ENCODE measurements at places on chromosomes 4 and X.

DNA sequence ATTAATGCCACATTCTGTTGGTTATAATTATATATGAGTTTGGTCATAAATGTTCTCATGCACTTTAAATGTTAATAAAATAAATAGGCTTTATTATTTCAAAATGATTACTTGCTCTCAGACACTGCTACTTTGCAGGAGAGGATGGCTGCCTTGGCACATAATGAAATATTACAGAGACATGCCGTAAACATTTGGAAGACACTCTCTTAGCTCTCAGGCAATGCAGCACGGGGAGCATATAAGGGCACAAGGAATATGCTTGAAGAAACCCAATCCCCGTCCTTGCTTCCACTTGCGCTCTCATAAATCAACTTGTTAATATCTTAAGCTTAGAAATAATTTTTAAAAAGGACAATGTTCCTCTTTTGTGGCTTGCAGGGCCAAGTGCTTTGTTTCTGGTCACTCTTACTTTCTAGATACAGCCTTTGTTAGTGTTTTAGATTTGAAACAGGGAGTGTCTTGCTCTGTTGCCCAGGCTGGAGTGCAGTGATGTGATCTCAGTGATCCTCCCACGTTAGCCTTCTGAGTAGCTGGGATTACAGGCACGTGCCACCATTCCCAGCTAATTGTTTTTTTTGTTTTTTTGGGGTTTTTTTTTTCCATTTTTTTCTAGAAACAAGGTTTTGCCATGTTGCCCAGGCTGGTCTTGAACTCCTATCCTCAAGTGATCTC, 445.0 kb downstream of the SPRY1 start:
- DNase-seq = no peak

GRCh38 chr4:169202145-169202699, 68.5 kb downstream of the SH3RF1 start:
- DNase-seq = no peak

DNA sequence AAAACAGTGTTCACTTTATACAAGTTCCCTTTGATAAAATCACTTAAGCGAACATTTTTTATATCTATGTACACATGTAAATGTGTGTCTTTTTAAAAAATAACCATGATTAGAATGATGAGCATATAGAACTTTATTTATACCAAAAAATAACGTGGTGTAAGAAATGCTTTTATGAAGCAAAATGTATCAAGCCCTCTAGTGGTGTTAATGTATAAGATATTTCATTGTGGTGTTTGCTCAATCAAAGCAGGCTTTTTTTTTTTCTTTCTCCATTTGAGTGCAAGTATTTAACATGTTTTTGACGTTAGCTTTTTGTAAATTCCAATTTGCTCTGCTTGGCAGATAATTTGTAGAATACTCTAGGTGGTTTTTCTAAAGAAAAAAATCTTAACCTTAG, 2092.4 kb upstream of the TENM3 start:
- no peak for DNase-seq

GRCh38 chr4:143721317-143721716, 20.8 kb upstream of the FREM3 start:
- peak; percentile 46 for DNase-seq

- no peak for DNase-seq
Measured at GRCh38 chrX:148854306-148854705, 353.9 kb downstream of the AFF2 start.

DNA sequence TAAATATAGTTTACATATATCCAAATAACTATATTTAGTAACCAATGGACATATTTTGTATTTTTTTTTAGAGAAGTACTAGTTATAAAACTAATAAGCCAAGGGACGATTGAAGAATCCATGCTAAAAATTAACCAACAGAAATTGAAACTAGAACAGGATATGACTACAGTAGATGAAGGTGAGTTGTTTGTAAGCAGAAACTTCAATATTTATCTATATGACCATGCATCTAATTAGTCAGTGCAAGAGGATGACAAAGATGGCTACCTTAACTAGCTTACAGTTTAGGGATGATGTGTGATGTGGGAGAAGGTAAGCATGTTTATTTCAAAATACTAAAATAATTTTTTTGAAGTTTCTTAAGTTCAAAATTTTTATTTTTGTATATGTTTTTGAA, 57.7 kb downstream of the HPGDS start:
- DNase-seq = no peak

DNA sequence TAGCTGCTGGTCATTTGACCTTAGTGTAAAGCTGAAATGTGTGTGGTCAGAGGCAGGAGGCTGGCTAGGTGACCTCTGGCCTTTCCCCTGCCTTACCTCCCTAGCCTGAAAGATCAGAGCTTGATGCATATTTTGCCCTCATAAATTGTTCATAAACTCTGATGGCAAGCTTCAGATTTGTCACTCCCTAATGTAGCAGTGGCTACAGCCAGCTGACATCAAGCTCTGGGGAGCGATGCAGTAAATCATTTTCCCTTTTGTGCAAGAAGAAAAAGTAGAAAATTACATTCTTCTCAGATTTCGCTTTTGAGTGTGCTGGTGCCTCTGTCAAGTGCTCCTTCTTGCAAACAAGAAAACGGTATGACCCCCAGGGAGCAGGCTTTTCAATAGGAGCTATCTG, 87.7 kb upstream of the MAGEA4 start:
- DNase-seq = no peak

GRCh38 chr4:151841107-151841506, 80.3 kb upstream of the GATB start:
- DNase-seq = no peak

DNA sequence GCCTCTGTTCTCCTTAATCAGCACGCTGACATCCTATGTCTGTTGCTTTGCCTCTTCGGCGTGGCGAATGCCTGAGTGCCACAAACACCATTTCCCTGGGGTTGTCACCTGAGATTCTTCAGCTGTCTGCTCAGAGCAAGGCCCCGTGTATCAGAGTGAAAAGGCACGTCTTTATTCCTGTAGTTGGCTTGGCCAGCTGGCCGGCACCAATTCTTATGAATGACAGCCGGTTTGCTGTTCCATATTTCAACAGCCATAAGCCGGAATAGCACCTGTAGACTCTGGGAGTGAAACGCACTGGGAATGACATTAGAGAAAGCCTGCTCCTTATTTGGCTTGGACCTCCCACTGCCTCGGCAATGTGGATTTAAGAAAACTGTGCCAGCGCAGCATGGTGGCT, 89.3 kb downstream of the MGST2 start:
- DNase-seq = no peak

DNA sequence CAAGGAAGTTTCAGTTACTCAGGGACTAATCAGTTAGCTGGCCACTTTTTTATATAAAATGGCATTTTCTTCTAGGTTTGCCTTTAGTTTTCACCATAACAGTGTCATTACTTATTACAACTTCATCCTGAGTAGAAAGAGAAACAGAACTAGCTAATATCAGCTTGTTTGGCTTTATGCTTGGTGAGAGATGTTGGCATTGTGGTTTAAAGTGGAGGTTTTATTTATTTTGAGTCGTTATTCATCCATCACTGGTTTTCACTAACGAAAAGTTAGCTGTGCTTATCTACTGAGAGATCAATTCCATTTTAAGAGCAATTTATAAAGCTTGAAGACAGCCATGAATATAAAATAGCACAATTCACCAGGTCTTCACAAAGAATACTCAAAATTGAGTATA, 714.5 kb downstream of the GRID2 start:
- no peak for DNase-seq

DNA sequence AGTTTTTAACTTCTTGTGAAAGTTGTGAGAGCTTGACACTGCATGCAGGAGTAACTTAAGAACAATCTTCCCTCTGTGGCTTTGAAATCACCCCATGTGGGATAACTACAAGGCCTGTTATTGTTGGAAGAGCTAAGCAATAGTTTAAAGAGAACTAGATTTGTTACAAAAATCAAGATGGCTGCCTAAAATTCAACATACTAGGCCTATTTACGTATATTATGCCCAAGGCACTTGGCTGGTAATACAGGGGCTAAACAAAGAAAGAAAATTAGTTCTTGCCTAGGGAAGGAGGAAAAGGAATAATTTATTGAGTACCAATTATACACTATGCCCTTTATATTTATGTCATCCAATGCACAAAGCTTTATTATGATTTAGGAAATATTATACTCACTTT, 36.1 kb downstream of the DMD start:
- no peak for DNase-seq

DNA sequence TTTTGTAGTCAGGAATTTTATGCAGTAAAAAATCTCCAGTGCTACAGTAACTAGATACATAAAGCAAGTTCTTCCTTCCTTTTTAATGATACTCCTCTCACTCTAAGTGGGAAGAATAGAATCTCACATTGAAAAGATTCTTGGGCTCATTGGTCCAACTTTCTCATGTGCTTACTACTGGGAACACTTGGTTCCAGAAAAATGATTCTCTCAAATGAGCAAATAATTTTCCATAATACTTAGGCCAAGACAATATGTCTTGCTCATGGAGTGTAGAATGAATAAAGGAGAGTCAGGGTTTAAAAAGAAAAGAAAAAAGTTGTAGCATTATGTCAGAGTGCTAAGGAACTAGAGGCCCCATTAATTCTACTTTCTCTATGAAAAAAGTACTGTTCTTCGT, 197.8 kb downstream of the RASL11B start:
- DNase-seq = no peak

GRCh38 chrX:136227948-136228838, 23.0 kb downstream of the MAP7D3 start:
- peak; percentile 39 for DNase-seq
